ENCODE measurements at places on chromosomes 7 and 10.

DNA sequence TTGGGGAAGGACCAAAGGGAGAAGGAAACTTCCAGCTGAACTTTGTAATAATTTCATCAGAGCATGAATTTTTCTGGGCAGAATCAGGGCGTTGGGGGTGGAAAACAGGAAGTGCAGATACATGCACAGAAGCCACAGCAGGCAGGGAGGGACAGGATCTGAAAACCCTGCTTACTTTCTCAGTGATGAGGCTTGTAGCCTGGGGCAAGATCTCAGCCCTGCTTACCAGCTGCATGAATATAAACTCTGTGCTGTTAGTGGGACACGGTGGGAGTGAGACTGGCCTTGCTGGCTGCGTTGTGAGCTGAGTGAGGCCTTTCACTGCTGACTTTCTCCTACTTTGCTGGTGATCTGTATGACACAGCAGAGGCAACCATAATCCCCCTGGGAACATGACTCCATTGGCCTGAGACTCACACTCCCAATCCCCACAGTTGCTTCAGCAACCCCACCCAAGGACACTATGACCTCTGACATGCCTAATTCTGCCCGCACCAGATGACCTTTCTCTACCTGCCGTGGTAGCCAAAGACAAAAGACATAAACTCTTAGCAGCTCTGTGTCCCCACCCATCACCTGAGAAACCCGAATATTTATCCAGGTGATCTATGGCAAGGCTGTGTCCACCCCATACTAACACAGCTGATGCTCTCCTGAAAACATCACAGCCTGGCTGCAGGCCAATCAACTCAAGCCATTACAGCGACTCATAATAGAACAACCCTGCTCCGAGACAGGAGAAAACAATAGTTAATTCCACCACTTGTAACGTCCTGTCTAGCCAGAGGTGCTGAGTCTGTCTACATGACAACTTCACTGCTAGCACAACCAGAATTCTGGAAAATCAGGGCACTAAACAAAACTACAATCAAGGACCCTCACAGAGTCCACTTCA is 190.7 kb upstream of the CHRM2 start:
- DNase-seq, result no peak

DNA sequence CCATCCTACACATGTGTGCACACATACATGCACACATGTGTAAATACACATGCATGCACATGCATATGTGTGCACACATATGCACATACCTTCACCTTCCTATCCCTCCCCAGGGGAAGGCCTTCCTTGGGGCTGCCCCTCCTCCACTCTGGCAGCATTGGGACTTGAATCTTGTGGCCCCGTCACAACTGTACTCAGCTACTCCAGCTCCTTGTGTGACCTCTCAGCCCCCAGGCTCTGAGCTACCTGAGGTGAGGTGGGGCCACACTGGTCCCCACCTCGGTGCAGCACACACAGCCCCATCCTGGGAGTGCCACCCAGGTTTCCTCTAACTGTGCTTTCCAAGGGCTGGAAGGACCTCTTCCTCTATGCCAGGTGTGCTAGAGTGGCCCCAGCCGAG is 116.0 kb downstream of the LHPP start:
- DNase-seq, result no peak

GRCh38 chr7:33744293-33745075 is 160.9 kb upstream of the BMPER start:
- DNase-seq, result peak; percentile 49

- DNase-seq, result no peak
These were observed 15.3 kb downstream of the TPK1 start for GRCh38 chr7:144820552-144820951.

GRCh38 chr7:103031781-103032180 is 42.8 kb downstream of the FBXL13 start:
- no peak for DNase-seq

GRCh38 chr10:22620140-22620857 is 94.1 kb downstream of the PIP4K2A start:
- DNase-seq, result peak; percentile 15

DNA sequence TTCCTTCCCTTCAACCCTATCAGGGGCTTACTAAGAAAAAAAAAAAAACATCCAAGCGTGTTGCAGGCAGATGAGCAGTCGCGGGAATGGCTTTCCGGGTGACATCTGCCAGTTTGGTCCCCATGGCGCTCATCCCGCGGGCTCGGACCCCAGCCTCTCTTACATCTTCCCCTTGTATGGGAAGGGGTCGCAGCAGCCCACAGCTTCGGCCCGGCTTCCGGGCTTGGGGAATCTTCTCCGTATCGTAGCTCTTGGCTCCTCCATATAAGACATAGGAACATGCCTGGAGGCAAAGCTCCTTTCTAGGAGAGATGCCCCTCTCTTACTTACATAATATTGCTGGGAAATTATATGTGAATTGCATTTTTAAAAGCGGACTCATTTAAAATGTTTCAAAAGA is 99.5 kb downstream of the CUX1 start:
- no peak for DNase-seq

GRCh38 chr10:123808906-123809305 is 82.7 kb downstream of the CPXM2 start:
- no peak for DNase-seq

GRCh38 chr7:47008461-47008860 is 573.5 kb downstream of the TNS3 start:
- no peak for DNase-seq

DNA sequence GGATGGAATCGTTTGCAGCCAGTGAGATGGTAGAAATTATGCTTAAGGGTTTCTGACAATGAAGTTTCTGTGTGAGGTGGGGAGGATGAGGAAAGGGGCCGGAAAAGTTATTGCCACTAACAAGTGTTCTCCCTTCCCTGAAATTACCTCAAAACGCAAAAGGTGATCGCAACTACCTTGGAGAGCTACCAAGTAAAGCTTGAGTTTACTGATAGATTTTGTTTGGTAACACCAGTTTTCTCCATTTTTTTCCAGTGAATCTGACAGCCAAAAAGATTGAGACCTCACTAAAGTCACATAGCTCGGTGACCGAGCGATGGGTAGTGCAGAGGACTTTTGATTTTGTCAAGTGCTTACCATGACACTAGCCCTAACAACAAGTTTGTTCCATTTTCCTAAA is 1.6 kb downstream of the SUV39H2 start:
- DNase-seq, result no peak

DNA sequence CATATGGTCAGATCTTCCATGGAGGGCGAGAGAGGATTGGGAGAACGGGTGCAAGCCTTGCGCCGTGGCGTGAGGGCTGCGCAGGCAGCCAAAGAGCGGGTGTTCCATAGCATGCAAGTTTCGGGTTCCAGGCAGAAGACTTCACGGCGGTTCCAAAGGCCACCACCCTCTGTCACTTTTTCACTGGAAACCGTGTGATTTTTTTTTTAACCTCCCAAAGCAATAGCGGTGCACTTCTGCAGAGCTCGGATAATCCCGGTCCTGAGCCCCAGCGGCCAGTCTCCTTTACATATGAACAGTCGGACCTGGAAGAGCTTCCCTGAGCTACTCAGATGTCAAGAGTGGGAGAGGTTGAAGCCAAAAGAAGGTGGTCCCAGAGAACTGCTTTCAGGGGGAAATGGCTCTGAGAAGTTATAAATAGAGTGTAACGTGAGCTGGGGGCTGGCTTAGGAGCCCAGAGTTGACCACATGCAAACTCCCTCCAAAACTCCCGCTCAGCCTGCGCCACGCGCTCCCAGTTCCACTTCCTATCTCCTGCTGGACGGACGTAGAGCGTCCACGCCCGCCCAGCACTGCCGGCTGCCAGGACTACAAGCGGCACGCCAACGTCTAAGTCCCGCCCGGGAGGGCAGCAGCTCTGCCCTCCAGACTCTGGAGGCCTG is at the start of gene MEOX2:
MEOX2 (minus strand) TSS at position 389 of the 662 bp plus-strand sequence; CDS start at position 108, 281 bp downstream.
- peak; percentile 76 for DNase-seq

- DNase-seq, result no peak
These were observed 27.4 kb downstream of the WIPI2 start for GRCh38 chr7:5217396-5217795.

DNA sequence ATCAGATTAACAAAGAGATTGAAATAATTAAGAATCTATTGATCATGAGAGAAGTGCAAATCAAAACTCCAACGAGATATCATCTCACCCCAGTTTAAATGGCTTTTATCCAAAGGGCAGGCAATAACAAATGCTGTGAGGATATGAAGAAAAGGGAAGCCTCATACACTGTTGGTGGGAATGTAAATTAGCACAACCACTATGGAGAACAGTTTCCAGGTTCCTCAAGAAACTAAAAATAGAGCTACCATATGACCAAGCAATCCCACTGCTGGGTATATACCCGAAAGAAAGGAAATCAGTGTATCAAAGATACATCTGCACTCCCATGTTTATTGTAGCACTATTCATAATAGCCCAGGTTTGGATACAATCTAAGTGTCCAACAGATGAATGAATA is 13.8 kb downstream of the FGL2 start:
- no peak for DNase-seq

GRCh38 chr10:129972966-129973673 is 9.0 kb upstream of the EBF3 start:
- DNase-seq, result no peak

GRCh38 chr10:3758491-3758970 is 26.5 kb downstream of the KLF6 start:
- no peak for DNase-seq

GRCh38 chr7:156445997-156446761 is 194.4 kb upstream of the RNF32 start:
- DNase-seq, result no peak

GRCh38 chr10:82934429-82934828 is 1059.4 kb downstream of the NRG3 start:
- DNase-seq, result no peak

DNA sequence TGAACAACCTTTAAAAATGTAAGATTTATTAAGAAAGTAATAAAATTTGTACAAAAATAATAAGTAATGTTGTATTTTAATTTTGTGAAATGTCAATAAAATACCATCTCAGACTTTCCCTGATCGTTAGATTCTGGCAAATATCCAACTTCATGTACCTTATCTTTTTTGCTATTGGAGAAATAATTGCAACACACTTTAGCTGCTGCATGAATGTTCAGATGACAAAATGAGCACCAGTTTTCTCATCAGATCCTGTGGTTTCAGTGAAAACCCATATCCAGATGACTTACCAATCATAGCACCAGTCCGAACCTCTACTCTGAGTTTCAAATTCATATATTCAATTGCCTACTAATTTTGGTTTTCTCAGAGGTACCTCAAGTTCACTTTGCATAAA is 69.9 kb downstream of the CASD1 start:
- no peak for DNase-seq

DNA sequence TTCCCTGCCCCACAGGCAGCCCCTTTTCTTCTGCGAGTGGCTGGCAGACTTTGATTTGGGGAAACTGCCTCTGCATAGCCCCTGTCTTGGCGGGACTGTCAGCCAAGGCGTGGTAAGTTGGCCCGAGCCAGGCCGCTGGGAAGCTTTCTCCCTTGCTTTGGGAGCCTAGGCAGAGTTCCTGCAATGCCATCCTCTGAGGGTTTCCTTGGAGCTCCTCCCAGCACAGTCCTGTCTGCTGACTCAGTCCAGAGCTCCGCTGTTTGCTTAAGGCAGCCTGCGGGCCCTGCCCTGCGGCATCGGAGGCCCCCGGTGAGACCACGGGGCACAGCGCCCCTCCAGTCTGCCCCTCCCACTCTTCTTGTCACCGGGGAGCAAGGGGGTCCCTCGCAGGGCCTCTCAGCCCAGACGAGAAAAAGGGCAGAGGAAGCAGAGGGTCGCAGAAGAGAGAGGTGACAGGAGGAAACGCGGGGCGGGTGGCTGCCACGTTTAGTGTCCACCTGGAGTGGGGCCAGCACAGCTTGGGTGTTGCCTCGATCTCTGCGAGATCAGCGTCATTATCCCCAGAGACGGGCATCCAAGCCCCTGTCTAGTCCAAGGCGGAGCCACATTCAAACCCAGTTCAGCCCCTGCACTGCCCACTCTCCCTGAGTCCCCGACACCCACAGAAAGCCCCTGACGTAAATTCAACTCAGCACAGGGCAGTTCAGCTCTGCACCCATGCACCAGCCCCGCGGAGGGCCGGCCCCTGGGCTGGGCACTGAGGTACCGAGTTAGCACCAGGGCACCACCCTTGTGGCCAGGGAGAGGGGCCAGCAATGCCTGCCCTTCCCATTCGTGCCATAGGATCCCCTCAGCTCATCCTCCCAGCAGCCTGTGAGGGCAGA is 59.0 kb upstream of the CHST15 start:
- DNase-seq, result peak; percentile 32

DNA sequence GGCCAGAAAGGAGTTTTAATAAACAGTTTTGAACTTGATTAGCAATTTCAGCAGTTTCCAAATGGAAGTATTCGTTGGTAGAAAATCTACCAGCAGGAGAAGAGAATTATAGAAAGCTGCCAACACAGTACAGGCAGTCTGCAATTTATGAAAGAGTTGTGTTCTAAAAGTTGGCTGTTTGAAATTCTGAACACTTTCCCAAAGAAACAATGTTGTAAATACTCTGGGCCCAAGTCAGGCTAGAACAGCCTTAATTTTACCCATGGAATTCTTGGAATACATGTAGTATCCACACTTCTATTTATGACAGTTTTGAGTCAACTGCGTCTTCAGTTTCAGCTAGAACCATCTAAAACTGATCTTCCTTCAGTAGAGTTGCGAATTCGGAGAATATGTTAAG is 42.5 kb downstream of the AVL9 start:
- no peak for DNase-seq

GRCh38 chr7:292826-293225 is 2.9 kb downstream of the FOXL3 start:
- no peak for DNase-seq

- DNase-seq, result no peak
These were observed 698.3 kb downstream of the PARD3 start for GRCh38 chr10:34116681-34117271.

GRCh38 chr10:132593389-132593788 is 55.8 kb downstream of the INPP5A start:
- DNase-seq, result no peak

- no peak for DNase-seq
These were observed 27.7 kb downstream of the CC2D2B start for GRCh38 chr10:95935429-95935828.

DNA sequence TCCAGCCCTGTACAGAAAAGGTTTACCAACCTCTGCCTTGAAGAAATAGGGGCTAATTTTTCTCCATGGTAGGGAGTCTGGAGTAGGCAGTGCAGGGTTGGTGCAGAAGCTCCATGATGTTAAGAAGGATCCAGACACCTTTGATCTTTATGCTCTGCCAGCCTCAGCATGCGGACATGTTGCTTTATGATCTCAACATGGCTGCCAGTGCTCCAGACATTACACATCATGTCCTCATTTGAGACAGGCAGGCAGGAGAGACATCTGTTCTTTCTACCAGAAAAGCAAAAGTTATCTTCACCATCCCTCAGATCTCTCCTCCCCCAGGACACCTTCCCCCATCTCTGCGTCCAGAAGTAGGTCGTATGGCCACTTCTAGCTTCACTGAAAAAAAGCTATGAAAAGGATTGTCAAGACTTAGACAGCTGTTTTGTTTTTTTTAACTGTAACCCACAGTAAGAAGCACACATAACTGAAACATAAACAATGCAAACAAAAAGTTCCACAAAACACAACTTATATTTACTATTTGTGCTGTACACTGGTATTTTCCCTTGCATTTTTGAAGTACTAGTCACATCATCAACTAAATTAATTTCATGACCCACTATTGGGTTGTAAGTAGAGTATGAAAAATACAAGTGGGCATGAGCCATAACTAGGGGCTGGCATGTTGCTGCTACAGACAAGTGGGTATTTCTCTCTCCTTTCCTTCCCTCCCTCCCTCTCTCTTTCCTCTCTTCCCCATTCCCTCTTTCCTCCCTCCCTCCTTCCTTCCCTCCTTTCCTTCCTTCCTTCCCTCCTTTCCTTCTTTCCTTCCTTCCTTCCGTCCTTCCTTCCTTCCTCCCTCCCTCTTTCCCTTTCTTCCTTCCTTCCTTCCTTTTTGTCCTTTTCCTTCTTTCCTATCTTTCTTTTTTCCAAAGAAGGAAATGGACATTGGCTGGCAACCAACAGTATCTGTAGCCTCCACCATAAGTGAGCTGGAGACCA is 2.6 kb upstream of the RASSF4 start:
- no peak for DNase-seq

All from NCI-H2081 (cell line).